Activated T-cell treated with anti-CD3 and anti-CD28 coated beads, Interleukin-2, amount 50 U/mL, for 1 hour (primary cell): ENCODE measurements at places on chromosomes 7 and 10.

DNA sequence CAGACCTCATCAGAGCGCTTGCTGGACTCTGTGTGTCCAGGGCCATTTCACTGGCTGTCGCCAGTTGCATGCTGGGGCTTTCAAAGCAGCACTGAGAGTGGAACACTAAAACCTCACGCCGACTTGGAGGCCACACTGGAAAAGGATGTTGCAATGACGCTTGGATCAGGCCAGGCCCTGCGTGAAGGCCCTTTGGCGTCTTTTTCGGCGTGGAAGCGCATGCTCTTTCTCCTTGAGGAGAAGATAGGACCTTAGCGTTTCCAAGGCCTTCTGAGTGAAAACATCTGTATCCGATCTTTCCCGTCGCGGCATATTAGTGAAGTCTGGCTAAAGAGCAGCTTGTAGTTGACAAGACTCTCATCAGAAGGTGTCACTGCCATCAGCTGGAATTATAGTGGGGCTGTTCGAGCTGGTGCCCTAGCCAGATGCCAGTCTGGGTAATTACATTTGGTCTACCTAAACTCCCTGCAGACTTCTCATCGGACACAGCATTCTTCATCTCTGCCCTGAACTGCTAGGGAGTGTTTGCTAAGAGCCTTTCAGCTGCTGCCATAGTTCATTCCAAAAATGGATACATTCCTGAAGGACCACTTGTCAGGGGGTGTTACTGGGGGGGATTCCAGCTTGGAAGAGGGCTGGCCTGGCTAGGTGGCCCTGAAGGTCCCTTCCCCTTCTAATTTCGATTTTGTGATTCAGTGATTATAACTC, 167.7 kb upstream of the TCF7L2 start:
- no peak for DNase-seq

- DNase-seq, result no peak
Measured at GRCh38 chr7:101818287-101819071, 1.1 kb downstream of the CUX1 start.

GRCh38 chr10:46541017-46541661, 15.3 kb downstream of the GPRIN2 start:
- peak; percentile 17 for DNase-seq

GRCh38 chr10:69820817-69821216, 19.1 kb downstream of the COL13A1 start:
- DNase-seq, result no peak

GRCh38 chr10:121527690-121528089, 70.6 kb downstream of the FGFR2 start:
- no peak for DNase-seq

DNA sequence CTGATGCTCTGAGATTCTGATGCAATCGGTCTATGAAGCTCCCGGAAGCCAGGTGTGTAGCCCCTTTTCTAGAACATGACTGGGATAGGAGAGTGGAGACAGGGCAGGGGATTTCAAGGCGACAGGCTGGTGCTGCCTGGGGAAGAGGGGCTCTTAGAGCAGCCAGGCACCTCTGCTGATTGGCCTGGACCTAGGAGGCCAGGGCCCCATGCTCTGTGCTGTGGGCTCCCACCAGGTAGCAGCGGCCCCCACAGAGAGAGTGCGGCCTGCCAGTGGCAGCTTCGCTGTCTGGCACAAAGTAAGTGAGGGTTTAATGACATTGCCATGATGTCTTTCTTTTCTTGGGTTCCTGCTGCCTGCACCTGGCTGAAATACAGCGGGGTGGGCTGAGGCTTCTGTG, 99.4 kb upstream of the PODXL start:
- no peak for DNase-seq

GRCh38 chr10:79941146-79941545, 7.8 kb downstream of the SFTPD start:
- DNase-seq, result no peak

- no peak for DNase-seq
Measured at GRCh38 chr10:102994531-102995295, 76.6 kb downstream of the CNNM2 start.

DNA sequence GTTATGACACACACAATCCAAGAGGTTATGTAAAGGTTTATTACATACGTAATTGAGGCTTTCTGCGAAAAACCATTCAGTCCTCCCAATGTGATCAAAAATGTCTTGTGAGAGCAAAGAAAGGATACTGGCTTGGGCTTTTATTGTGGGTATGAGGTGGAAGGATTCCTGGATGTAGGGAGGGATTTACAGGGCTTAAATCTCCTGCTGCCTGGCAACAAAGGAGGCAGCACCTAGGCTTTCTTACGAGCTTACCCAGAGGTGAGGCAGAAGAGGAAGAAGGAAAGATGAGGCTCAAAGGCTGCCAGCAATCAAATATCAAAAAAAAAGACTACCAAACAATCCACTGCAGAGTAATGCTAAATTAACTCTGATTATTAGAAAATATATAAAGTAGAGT, 1149.5 kb upstream of the POT1 start:
- DNase-seq, result no peak

GRCh38 chr7:110522061-110522760, 568.7 kb upstream of the LRRN3 start:
- no peak for DNase-seq

- DNase-seq, result no peak
Measured at GRCh38 chr7:140657891-140658290, 14.9 kb upstream of the ADCK2 start.

GRCh38 chr7:132511387-132511786, 64.9 kb downstream of the PLXNA4 start:
- no peak for DNase-seq

- DNase-seq, result no peak
Measured at GRCh38 chr10:52752261-52752660, 20.3 kb downstream of the MBL2 start.

DNA sequence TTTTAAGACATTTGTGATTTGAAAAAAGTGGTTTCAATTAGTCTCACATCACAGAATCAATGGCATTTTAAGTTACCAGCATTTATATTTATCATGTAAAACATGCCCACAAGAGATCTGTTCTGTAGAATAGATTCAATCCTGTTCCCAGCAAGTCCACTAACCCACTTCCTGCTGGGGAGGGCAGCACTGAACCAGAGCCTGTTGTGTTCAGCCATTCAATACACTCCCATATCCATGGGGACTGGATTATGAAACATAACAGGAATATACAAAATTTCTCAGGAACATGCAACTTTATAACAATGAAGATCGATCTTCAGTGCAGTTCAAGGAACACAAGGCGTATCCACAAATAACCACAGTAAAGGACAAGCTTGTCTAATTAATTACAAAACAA, 24.4 kb upstream of the ANK3 start:
- no peak for DNase-seq

DNA sequence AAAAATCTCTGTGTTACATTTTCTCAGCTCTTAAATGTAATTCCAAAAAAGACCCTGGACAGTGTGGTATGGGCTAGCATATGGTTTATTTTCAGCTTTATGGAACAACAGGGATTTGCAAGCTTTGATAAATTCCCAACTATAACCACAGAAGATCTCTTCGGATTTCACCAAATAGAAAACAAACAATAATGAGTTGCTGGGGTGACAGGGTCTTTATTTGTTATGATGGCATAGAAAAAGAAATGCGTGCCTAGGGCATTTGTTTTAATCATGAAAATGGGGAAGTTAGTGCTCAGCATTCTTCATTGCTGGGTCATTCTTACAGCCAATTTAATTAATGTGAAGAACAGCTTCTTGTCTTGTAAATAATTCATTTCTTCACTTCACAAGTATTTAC, 139.0 kb downstream of the LRRN3 start:
- DNase-seq, result no peak
